ENCODE measurements at places on chromosomes 2 and 18.

GRCh38 chr18:63801343-63801742, 26.1 kb downstream of the SERPINB7 start:
- no peak for DNase-seq

GRCh38 chr18:79644666-79645057, 34.9 kb upstream of the CTDP1 start:
- no peak for DNase-seq

GRCh38 chr2:11042841-11043240, 112.4 kb upstream of the SLC66A3 start:
- DNase-seq: no peak

- no peak for DNase-seq
Measured at GRCh38 chr2:219701847-219702634, 74.6 kb downstream of the SLC4A3 start.

DNA sequence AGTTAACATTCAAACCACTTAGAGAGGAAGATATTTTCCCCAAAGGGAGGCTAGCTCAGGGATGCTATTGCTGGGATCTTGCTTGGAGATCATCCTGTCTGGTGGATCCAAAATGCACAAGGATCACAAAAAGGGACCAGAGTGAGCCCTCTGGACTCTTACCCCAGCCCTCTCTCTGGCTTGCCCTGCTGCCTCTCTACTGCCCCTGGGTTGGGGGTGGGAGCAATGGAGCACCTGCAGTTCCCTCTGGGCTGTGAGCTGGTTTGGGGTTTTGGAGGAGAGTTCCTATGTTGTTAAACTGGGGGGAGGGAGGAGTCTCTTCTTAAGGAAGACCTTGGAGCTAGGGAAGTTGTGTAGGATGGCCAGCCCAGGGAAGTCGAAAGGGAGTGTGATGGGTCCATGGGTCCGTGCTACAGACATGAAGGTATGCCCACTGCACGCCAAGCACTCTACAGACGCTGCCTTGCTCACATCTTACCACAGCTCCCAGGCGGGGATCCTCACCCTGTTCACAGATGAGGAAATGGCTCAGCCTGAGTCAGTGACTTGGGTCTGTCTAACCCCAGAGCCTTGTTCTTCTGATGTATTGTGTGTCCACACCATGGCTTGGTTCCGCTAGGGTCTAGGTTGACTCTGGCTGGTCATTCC, 3.8 kb downstream of the LBH start:
- peak; percentile 48 for DNase-seq

DNA sequence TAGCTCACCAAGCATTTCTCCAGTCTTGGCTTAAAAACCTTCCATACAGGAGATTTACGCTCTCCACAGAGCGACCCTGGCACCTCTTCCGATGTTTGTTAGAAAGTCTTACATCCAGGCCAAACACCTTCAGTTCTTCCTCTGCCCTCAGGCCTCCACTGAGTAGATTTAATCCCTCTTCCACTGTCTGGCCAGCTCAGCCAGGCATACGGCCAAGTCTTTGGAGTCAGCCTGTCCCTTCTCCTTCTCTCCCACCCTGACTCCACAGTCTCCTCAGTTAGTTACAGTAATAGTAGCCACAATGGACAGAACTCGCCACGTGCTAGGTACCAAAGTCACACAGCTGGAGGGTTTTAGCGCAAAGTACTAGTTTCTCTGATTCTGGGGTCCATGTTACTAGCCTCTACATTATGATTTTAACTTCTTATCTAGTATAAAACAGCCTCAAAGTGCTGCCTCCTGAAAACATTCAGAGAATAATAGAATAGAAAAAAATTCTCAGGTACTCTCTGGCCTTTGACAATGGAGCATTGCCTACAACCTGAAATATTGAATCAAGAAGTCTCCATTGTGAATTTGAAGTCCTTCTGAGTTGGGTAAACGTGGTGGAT, 39.5 kb downstream of the THNSL2 start:
- no peak for DNase-seq

DNA sequence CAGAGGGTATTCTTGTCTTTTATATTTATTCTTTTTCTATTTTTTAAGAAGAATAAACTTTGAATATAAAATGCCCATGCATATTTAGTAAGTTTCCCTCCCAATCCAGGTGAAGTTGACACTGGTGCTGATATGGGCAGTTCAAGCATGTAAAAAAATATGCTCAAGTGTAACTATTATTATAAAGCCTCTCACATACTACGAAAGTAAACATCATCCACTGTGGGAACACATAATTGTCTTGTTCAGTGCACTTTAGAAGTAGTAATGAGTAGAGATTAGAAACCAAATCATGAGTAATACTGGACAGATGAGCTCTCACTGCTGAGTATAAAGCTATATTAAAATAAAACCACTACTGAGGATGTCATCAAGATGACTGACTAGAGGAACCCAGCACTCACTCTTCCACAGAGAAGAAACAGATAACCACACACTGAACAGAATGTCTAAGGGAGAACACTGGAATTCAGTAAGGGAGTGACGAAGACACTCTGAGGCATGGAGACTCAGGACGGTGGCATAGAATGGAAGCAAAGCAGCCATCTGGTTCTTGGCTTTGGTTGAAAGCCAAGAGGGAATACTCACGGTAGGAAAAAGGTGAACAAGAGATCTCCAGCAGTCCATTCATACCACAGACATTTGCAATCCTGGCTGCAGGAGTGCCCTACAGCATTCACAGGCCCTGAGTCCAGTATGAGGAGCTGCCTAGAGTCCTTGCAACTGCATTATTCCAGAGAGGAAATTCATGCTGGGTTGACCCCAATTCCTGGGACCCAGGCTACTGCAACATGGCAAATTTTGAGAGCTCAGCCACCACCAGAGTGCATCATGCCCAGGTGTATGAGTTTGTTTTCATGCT, 9.5 kb upstream of the FAM110C start:
- DNase-seq: no peak

DNA sequence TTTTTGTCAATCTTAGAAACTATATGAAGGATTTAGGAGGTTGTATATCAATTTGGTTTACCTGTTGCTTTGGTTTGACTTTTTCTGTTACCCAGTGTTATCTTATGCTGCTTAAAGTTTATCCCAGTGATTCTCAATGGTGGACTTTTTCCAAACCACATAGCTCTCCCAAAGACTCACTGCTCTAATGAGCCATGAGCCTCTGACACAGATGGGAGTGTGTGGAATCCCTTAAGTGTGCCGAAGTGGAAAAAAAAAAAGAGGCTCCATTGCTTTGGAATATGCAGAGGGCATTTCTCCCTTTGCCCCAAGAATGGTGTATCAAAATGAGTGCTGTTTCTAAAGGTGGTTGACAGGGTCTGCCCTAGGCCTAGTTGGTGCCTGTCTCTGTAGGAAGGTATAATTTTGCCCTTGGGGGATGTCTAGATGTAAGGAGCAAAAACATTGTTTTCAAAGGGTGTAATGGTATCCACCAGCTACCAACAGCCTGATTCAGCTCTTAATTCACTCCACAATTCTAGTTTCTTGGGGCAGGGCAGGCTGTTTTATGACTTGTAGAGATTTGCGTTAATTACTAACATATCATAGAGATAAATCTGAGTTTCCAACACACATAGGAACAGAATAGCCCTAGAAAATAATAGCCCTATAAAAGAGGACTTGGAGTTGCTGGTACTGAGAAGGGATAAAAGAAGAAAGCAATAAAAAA, 64.3 kb upstream of the CYP26B1 start:
- DNase-seq: no peak

DNA sequence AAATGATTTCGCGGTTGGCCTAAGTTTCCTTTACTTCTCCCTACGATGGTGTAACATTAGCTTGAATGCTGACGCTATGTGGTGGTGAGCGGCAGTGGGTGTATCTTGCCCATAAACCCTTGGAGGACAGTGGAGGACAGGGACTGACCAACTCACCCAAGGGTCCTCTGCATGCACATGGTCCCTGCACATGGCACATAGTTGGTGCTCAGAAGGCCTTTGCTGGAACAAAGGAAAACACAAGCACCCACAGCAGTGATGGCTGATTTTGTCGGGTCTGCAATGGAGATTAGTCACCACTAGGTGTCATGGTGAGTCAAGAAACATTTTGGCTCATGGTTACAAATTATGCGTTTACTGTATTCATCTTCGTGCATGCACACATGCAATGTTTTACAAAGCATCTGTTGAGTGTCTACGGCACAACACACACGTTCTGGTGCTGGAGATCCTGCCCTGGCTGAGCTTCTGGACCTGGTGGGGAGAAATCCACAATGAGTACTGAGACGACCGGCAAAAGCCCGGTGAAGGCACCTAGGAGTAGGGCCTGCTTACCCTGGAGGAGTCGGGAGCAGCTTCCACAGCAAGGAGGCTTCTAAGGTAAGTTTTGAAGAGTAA, 44.0 kb downstream of the PDCL3 start:
- peak; percentile 52 for DNase-seq

DNA sequence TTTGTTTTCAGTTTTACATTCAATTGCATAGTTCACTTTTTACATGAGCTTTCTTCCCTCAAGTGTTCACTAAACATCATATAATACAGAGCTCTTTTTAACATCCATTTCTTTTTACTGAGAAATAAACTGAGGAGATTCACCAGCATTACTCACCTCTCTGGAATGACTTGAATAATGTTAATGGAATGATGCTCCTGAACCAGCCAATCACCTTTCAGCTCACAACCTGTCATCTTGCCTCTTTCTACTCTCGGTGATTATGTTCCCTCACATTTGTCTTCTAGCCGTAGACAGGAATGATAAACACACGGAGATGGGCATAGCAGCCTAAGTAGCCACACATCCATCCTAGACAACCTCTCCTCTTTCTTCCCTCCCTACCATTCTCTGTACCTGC, 301.7 kb downstream of the PAX3 start:
- no peak for DNase-seq

DNA sequence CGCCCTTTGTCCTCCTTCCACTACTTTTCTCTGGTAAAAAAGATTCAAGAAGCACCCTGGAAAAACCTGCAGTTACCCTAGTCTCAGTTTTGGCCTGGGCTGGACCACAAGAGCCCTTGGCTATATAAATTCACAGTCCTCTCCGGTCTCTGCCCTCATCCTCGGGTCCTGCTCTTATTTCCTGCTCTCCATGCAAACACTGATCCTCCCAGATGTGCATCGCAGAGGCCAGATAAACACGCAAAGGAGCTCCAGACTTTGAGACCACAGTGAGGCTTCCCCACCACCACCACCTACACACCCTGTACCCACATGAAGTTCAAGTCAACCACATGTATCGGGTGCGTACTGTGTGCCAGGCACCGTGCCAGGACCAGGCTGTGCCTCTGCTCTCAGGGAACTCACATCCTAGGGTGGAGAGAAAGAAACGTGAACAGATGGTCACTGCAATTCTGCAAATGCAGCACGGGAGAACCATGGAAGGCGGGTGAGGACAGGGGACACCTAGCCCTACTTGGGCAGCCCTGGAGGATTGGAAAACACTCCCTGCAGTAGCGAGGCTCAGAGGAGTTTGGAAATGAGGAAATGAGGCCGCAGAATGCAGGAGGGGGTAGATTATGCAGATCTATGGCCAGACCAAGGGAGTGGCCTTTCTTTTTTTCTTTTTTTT, 7.4 kb downstream of the CTDSP1 start:
- peak; percentile 77 for DNase-seq
